Dorsolateral prefrontal cortex (tissue), 122 donors: ENCODE measurements at places on chromosomes 11 and 22.
A peak's percentile ranks its signal among the peaks of the same experiment; 100 is the strongest.

- DNase-seq: no peak
These were observed 246.5 kb downstream of the BLID start for GRCh38 chr11:121869478-121869877.

DNA sequence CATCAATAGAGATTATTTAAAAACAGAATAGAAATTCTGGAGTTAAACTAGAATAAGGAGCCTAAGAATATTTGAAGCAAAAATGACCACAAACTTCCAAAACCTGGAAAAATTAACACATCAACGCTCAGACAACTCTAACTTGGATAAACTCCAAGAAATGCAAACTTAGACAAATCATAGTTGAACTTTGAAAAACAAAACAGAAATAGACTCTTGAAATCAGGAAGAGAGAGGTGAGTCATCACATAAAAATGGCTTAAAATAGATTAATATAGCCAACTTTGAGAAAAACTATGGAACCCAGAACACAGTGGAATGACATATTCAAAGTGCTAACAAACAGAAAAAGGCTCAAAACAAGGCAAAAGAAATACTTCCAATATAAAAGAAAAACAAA is 974.2 kb downstream of the JRKL start:
- no peak for DNase-seq

DNA sequence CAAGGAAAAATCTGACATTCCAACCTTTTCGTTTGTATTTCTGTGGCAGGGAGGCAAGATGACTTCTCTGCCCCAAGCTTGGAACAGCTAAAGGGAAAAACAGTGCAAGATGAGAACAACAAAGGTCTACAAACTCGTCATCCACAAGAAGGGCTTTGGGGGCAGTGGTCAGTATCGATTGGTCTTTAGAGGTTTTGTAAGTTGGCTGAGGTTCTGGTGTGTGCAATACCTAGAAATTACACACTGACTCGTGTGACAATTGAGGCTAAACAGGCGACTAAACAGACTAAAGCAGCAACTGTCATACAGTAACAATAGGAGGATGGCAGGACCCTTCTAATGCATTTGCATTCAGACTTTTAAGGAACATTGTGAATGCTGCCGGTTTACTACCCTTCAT is 994 bp downstream of the DEPDC5 start:
- no peak for DNase-seq

DNA sequence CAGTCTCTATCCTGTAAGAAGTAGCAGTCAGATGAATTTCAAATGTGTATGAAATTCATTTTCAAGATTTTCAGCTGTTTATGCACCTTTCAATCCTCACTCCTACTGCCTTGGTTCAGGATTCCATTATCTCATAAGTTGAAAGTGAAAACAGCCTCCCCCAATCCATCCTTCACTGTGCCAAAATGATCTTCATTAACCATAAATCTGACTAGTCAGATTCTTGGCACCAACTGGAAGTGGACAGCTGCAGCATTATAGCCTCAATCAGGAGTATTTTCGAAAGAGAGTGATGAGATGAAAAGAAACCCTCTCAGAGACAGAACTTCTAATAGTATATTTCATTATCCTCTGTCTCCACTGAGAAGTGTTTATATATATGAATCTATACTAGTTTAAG is 365.3 kb upstream of the PDGFD start:
- peak; percentile 66 for DNase-seq

- DNase-seq: no peak
These were observed 55.3 kb downstream of the PPFIA1 start for GRCh38 chr11:70325824-70326223.

DNA sequence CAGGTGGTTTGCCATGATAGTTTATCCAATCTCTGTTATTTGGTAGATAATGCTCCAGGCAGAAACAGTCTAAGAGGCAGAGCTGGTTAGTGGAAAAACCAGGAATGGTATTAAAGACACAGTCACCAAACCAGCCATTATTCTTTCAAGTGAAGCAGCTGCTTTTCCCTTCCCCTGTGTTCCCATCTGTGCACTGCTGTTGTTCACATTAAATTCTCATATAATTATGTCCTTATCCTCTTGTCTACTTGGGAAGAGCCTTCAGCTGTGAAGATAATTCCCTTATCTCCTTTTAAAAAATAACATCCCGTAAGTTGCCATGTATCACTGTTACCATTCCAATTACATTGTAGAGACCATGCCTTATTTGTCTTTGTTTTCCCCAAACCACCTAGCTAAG is 5.2 kb upstream of the TBCEL start:
- DNase-seq: no peak

- no peak for DNase-seq
These were observed 58.6 kb downstream of the SC5D start for GRCh38 chr11:121351083-121351630.

- DNase-seq: peak; percentile 2
These were observed 41.8 kb downstream of the GNB1L start for GRCh38 chr22:19812910-19813309.

DNA sequence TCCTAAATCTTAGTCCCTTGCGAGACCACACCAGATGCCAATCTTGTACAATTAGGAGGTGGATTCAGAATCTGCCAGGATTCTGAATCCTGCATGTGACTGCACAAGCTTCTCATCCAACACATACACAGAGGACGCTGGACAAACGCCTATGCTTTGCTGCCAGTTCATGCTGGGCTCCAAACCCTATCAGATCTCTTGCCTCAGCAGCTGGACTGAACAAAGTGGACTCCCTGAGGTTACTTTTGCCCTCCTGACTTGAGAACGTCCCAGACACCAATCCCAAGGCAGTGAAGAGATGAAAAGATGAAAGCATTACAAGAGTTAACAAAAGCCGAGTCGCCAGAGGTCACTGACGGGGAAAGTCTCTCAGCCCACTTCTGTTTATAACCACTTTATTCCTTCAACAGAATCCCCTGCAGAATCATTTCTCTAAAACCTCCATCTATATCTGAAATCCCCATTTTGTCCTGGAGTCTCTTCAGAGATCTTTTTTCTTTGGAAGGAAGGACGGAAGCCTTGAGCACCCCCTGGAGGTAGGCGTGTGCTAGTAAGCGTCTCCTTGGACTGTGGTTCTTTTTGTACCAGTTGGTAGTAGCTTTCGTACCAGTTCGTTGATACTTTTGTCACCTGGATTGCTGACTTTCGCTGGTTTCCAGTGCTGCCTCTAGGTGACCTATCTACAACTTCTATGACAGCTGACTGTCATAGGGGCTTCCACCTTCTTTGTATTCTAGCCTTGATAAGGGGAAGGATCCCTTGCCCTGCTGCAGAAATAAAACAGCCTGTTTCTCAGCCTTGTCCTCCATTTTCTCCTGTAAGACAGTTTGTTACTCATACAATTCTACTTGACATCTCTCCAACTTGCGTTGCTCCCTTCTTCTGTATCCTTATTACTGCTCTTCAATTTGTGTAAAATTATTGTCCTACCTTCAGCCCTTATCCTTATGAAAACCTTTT is 26.1 kb upstream of the EED start:
- DNase-seq: peak; percentile 62

DNA sequence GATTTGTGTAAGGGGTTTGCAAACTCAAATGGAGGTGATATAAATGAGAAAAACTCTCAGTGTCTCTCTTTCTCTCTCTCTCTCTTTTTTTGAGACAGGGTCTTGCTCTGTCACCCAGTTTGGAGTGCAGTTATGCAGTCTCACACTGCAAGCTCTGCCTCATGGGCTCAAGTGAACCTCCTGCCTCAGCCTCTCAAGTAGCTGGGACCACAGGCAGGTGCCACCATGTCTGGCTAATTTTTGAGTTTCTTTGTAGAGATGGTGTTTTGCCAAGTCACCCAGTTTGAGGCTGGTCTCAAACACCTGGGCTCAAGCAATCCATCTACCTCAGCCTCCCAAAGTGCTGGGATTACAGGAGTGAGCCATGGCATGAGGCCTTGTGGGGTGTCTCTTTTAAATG is 2.9 kb downstream of the BIRC3 start:
- no peak for DNase-seq
